Stimulated activated CD8-positive, alpha-beta memory T cell treated with anti-CD3 and anti-CD28 coated beads, Interleukin-12 subunit alpha, Interleukin-12 subunit beta, amount 100 ng/mL, for 1 hour (primary cell): ENCODE measurements at places on chromosomes 5 and 9.

DNA sequence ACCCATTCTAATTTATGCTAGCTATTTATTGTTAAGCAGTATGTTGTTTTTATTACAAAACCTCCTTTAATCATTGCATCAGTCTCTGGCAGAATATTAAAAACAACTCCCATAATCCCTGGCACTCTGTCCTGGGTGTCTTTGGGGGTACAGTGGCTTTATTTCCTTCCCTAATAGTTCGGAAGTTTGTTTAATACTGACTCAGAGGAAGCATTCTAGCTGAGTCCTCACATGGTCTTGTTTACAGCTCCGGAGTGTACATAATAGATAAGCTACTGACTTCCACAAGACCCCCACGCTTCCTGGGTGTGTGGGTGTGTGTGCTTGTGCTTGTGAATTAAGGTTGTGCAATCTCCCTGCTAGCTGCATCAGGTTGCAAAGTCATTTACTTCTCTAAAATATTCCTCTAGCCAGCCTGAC, 149.8 kb upstream of the CDKN2B start:
- no peak for DNase-seq

DNA sequence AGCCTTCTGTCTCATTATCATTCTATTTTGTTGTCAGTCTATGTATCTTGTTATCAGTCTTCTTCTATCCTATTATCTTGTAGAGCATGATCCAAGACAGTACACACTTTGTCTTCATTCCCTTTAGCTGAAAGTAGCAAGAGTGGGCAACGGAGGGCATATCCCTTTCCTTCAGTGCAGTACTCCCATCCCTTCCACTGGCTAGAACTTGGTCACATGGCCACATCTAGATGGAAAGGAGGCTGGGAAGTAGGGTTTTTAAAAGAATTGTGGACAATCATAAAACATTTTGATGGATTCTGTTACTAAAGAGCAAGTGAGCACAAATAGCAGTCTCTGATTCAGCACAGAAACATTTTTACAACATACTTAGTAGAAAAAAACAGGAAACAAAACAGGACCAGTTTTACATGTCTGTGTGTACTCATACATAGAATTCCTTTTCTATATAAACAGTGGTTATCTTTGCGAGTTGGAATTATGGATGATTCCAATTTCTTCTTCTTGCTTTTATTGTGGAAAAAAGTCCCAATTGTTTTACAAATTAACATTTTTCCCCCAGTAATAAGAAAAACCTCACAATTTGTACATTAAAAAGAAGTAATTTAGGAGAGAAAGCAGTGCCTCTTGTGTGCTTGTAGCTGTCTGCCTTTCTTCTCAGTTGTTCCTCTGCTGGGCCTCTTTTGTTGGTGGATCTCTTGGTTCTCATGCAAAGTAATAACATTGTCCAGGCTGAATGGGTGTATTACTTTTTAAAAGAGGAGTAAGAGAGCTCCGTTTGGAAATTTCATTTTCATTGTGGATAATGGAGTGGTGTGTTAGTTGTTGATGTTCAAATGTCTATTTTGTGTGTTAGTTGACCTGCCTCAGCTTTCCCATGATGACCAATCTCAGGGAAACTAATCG, 410.9 kb upstream of the TRPC7 start:
- DNase-seq, result no peak

GRCh38 chr9:129290606-129291005, 112.5 kb upstream of the IER5L start:
- DNase-seq, result no peak

DNA sequence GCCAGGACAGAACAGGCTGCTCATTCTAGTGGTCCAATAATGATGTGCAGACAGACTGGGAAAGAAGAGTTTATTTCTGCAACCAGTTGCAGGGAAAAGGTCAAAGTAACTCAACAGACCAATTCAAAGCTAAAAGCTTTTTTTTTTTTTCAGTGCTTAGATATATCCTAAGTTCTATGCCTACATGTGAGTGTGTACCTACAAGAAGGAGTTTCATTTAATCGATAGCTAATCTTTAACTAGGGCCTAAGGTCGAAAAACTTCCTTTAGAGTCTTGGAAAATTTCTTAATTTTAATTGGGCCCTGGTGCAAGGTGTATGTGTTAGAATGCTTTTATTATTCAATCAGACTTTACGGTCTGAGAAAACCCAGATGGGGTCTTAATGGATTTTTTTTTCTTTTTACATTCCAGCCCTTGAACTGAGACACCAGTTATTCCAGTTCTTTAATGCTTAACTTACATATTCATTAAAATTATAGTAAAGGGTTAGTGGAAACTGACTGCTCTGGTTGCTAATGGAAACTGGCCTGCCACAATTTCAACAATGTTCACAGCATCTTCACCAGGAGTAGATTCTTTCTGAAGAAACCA, 365.3 kb downstream of the MTRR start:
- no peak for DNase-seq

GRCh38 chr5:108753877-108754276, 6.2 kb downstream of the FER start:
- DNase-seq, result no peak

DNA sequence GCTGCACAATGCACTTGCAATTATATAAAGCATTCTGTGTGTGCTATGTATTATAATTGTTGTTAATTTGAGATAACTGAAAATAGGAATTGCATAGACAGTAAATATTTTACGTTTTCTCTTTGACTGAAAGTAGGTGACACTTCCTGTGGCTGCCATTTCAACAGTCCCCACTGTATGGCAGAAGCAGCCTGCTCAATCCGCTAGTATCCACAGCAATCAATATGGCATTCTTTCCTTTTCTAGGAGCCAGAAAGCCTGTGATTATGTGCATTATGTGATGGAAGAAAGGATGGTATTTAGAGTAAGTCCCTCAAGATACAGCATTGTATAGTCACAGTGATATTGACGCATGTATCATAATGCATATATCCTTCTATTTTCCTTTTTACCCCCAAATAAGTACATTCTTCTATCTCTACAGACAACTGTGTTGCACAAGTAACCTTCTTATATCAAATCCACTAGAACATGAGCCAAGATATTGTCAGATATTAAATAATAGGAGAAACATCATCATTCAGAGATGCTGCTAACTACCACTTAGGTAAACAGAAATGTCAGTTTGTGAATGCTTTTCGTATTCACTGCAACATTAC, 59.7 kb downstream of the CARTPT start:
- DNase-seq, result no peak

GRCh38 chr9:106637486-106637885, 225.5 kb upstream of the ZNF462 start:
- no peak for DNase-seq

DNA sequence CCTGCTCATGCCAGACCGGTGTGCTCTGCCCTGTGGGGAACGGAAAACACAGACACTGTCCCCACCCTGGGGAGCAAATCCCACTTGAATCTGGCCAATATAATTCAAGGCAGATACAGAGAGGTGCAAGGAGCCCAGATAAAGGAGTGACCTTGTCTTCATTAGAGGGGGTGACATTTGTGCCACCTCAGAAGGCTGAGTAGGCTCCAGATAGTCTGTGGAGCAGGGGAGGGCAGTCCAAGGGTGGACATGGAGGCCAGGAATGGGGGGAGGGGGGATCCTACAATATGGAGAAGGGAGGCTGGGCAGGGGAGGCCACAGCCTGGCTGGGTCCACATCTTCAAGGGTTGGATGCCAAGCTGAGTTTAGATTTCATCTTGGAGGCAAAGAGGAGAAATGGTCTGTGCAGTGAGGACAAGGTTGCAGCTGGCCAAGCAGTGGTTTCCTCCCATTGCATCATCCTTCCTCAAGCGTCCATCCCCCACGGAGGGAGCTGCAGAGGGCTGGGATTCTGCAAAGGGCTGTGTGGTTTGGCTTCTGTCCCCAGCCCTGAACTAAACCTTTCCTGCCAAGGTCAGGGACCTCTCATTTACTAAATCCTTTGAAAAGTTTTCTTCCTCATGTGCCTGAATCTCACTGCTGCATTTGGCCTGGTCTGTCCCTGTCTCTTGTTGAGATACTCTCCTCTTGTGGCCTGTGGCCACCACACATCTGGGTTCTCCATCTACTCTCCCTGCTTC, 60.1 kb downstream of the GALNT12 start:
- no peak for DNase-seq

- DNase-seq, result no peak
Measured at GRCh38 chr5:36630201-36631145, 24.1 kb downstream of the SLC1A3 start.

- DNase-seq, result no peak
Measured at GRCh38 chr5:81146031-81146430, 87.1 kb upstream of the CKMT2 start.

- DNase-seq, result no peak
Measured at GRCh38 chr5:146731909-146732659, 146.5 kb downstream of the PPP2R2B start.

DNA sequence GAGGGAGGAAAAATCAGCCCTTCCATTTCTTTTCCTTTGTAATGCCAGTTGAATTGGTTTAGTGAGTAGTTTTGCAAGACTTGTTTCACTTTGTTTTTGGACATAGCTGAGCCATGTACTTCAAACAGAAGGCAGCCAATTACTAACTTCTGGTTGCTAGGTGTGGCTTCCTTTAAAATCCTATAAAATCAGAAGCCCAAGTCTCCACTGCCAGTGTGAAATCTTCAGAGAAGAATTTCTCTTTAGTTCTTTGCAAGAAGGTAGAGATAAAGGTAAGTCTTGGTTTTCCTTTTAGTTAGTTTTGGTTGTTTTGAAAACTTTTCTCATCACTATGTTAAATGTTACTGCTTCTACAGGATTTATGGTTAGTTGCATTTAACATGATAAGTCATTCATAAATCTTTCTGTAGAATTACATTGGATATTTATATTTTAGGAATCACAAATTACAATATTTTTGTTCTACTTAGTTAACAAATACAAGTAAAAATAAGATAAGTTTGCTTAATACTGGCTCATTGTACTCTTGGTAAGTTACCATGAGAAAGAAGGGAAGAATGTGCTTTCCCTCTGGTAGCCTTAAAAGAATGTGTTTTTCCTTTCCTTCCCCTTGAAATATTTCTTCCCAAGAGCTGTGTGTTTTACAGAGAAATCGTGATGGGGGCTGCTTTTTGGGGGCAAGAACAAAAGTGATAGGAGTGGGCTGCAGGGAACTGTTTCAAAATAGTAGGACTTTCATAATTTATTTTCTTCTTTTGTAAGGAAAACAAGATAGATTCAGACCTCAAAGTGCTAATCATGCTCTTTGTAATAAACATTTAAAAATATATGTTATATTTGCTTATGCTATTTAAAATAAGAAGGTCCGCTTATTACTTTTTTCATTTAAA, at the start of gene ANXA1:
Gene ANXA1 (plus strand): TSS at position 213 of the 890 bp plus-strand sequence. CDS start 6,671 bp downstream, outside the sequence.
- DNase-seq, result no peak

- no peak for DNase-seq
Measured at GRCh38 chr9:9186086-9186485, 1386.5 kb upstream of the DMAC1 start.

DNA sequence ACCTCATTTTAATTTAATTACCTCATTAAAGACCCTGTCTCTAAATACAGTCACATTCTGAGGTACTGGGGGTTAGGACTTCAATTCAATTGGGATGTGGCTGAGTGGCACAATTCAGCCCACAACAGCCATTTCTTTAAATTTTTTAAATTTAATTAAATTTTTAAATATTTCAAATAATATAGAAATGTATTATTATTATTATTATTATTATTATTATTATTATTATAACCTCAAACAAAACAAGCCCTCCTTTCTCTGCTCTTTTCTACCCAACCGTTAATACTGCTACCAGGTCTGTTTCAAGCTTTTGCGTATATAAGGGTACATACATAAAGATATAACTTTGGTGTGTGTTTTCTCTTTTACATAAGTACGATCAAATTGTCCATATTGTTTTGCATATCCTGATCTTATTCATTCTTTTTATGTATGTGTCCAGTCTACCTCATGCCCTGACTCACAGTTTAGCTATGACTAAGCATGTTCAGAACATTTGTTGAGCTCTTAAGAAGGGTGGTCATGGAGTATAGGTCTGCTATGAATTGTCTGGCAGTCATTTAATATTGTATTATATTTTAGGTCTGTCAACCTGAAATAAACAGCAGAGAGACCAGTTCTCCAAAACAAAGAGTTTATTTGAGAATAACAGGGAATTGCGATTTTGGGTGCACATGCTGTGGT, 16.1 kb upstream of the RAB14 start:
- no peak for DNase-seq

GRCh38 chr9:69877852-69878514, 57.4 kb downstream of the CFAP95 start:
- DNase-seq, result no peak

DNA sequence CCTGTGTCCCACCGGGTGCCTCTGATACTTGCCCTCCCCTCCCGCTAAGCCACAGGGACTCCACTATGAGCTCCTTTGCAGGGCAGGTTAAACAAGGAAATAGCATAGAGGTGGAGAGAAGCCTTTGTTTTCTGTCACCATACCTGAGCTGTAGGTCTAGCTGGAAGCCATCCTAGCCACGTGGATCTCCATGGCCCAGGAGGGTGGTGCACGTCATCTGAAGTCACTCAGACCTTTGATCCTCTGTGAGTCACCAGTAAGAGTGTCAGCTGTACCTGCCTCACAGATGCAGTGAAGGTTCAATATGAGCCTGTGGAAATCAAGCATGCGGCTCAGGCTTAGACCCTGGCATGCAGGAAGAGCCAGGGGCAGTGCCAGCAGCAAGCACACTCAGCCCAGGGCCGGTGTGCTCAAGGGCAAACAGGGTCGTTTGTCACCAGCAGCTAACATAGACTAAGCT, 55.1 kb downstream of the ASS1 start:
- no peak for DNase-seq

GRCh38 chr5:14239951-14240350, 96.8 kb downstream of the TRIO start:
- DNase-seq, result no peak

DNA sequence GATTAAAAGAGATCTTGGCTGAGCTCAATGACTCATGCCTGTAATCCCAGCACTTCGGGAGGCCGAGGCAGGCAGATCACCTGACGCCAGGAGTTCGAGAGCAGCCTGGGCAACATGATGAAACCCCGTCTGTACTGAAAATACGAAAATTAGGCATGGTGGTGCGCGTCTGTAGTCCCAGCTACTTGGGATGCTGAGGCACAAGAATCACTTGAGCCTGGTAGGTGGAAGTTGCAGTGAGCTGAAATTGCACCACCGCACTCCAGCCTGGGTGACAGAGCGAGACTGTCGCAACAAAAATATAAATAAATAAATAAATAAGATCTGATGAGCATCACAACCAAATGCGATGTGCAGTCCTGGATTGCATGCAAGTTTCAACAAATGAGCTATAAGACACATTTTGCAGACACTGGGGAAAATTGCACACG, 8.7 kb upstream of the ENG start:
- DNase-seq, result no peak

DNA sequence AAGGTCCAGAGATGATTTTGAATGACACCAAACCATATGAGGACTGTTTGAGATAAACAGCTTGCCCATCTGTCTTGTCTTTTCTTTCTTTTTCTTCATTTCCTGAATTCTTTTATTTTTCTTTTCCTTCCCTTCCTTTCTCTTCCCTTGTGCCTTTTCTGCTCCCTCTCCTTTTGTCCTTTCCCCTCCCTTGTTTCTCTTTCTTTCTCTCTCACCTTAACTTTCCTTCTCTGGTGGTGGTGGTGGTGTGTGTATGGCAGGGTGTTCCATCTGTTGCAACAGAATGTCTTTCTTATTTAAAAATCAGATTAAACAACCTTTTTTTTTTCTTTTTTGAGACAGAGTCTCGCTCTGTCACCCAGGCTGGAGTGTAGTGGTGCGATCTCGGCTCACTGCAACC, 3.8 kb upstream of the PDCL start:
- DNase-seq, result no peak
